ENCODE measurements at places on chromosomes 4 and X. TPM values are rescaled to one million over a fixed set of nuclear protein-coding genes. Genes with fewer than 3 reads are reported as not detected.

- peaks cover 4% of the 10 kb centered on the region for H3K36me3 ChIP-seq
- H3K27ac ChIP-seq: no peak overlapping the region
- peaks cover 53% of the 10 kb centered on the region for H3K27me3 ChIP-seq
- H3K4me1 ChIP-seq: peaks cover 13% of the 10 kb centered on the region
Observed at GRCh38 chr4:127631420-127631819, 1.3 kb upstream of the INTU start.

DNA sequence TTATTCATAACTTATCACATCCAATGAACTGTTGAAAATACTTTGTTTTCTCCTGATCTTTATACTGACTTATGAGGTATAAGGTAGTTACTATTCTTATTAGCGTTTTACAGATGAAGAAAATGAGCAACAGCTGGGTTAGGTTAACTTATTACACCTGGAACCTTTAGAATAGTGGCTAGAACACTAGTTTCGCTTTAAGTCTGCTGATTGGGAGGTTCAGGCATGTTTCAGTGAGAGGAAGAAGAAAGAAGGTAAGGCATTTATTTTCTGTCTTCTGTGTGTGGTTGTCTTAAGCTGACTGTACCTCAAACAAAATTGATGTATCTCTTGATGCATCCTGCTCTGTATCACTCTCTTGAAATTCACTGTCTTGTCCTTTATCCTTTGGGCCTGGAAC, 302.5 kb downstream of the GRID2 start:
- no peak overlapping the region for H3K4me3 ChIP-seq
- no peaks in the 10 kb centered on the region for H3K27me3 ChIP-seq
- H3K4me1 ChIP-seq: no peaks in the 10 kb centered on the region
- no peak for DNase-seq

DNA sequence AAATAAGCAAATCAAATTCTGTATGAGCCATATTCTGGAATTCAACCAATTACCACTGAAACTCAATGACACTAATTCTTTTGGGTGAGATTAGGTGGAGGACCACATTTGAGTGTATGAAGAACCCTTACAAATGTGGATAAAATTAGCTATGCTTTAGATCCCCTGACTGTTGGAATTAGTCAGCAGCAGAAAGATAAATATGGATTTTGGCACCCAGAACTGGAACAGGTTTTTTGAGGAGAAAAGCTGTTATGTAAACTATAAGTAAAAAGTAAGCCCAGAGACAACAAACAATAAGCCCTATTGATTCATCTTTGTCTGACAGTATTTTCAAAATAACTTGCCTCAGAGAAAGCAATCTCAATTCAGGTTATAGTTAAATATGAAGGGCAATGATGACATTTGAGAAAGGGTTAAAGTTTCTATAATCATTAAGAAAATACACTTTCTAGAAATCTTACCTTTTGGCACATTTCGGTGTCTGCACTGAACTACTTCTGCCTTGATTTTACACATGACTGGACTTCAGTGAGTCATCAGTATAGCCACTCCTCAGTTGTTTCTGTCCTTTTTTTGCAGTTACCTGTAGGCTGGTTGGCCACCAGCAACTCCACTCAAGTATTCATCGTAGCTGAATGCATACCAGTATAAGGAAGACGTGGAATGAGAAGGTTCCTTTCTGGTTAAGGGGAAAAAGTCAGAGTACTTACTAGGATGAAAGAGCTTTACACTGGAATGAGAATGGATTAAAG, 80.0 kb downstream of the KCTD8 start:
- H3K4me1 ChIP-seq: no peaks in the 10 kb centered on the region
- no peak for DNase-seq
- no peak overlapping the region for H3K27ac ChIP-seq
- no peaks in the 10 kb centered on the region for H3K27me3 ChIP-seq
- H3K4me3 ChIP-seq: no peak overlapping the region

- H3K27ac ChIP-seq: no peak overlapping the region
- no peaks in the 10 kb centered on the region for H3K36me3 ChIP-seq
- H3K4me3 ChIP-seq: no peak overlapping the region
- H3K27me3 ChIP-seq: peaks cover 6% of the 10 kb centered on the region
- H3K4me1 ChIP-seq: no peaks in the 10 kb centered on the region
Observed at GRCh38 chr4:185718578-185719499, 93.2 kb downstream of the SORBS2 start.

Gene S100P
- total RNA-seq: 18.0 TPM

- no peak overlapping the region for H3K4me3 ChIP-seq
- DNase-seq: no peak
- no peak overlapping the region for H3K27ac ChIP-seq
- H3K4me1 ChIP-seq: no peaks in the 10 kb centered on the region
Observed at GRCh38 chr4:103305355-103305754, 107.2 kb upstream of the CENPE start.

Gene GNRHR
- total RNA-seq: not detected

Gene ENPP6
- 0.81 TPM for total RNA-seq

Gene HTRA3
- total RNA-seq: not detected

GRCh38 chr4:38030023-38030422, 69.8 kb downstream of the PTTG2 start:
- H3K4me3 ChIP-seq: no peak overlapping the region
- no peak overlapping the region for H3K27ac ChIP-seq
- peaks cover 8% of the 10 kb centered on the region for H3K36me3 ChIP-seq
- H3K27me3 ChIP-seq: no peaks in the 10 kb centered on the region
- no peaks in the 10 kb centered on the region for H3K4me1 ChIP-seq
- no peak for DNase-seq

Gene TREX2
- 2.8 TPM for total RNA-seq

- H3K4me1 ChIP-seq: peaks cover 39% of the 10 kb centered on the region
- H3K4me3 ChIP-seq: peak overlapping the region; percentile 69
- DNase-seq: peak; percentile 32
- H3K36me3 ChIP-seq: peaks cover 22% of the 10 kb centered on the region
- H3K27ac ChIP-seq: peak overlapping the region; percentile 97
Observed at GRCh38 chr4:53132132-53132891, 233.5 kb downstream of the SCFD2 start.

Gene ARR3
- total RNA-seq: not detected

GRCh38 chr4:87497578-87497977, 31.6 kb downstream of the SPARCL1 start:
- no peak overlapping the region for H3K4me3 ChIP-seq
- no peak overlapping the region for H3K27ac ChIP-seq
- H3K27me3 ChIP-seq: no peaks in the 10 kb centered on the region
- peaks cover 22% of the 10 kb centered on the region for H3K4me1 ChIP-seq

Gene ELF4
- total RNA-seq: 37.9 TPM

DNA sequence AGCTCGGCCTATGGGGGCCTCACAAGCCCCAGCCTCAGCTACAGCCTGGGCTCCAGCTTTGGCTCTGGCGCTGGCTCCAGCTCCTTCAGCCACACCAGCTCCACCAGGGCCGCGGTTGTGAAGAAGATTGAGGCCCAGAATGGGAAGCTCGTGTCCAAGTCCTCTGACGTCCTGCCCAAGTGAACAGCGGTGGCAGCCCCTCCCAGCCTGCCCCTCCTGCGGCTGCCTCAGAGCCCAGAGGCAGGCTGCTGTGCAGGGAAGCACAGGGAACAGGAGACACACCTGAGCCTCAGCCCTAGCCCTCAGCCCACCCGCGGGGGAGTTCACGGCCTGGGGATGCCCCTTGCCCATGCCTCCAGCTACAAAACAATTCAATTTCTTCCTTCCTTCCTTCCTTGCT, 75.7 kb upstream of the ZXDA start:
- H3K4me3 ChIP-seq: no peak overlapping the region
- no peak overlapping the region for H3K27ac ChIP-seq
- H3K4me1 ChIP-seq: no peaks in the 10 kb centered on the region
- H3K36me3 ChIP-seq: peaks cover 1% of the 10 kb centered on the region
- no peak for DNase-seq

Gene FABP2
- not detected for total RNA-seq

GRCh38 chr4:27027428-27027827, 166.8 kb downstream of the STIM2 start:
- no peak for DNase-seq
- H3K27me3 ChIP-seq: no peaks in the 10 kb centered on the region
- H3K36me3 ChIP-seq: no peaks in the 10 kb centered on the region
- no peak overlapping the region for H3K4me3 ChIP-seq
- peaks cover 8% of the 10 kb centered on the region for H3K4me1 ChIP-seq

Gene SPOCK3
- not detected for total RNA-seq

- no peaks in the 10 kb centered on the region for H3K4me1 ChIP-seq
- no peaks in the 10 kb centered on the region for H3K36me3 ChIP-seq
- no peak for DNase-seq
Observed at GRCh38 chr4:76570141-76570973, 135.3 kb downstream of the SHROOM3 start.

Gene MSX1
- total RNA-seq: not detected

Gene ABLIM2
- 0.60 TPM for total RNA-seq

DNA sequence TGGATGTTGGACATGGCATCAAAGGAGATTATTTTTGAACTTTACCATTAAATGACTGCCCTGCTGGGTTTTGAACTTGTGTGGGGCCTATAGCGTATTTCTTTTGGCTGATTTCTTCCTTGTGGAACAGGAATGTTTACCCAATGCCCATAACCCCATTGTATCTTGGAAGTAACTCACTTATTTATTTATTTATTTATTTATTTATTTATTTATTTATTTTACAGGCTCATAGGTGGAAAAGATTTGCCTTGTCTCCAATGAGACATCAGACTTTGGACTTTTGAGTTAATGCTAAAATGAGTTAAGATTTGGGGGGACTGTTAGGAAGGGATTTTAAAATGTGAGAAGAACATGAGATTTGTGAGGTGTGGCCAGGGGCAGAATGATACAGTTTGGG, 273.1 kb downstream of the SLITRK2 start:
- H3K27me3 ChIP-seq: peaks cover 13% of the 10 kb centered on the region
- H3K27ac ChIP-seq: no peak overlapping the region
- DNase-seq: no peak

GRCh38 chrX:734362-734761, 103.8 kb downstream of the SHOX start:
- no peaks in the 10 kb centered on the region for H3K4me1 ChIP-seq
- DNase-seq: no peak
- no peak overlapping the region for H3K4me3 ChIP-seq
- no peak overlapping the region for H3K27ac ChIP-seq
- H3K27me3 ChIP-seq: no peaks in the 10 kb centered on the region
- H3K36me3 ChIP-seq: no peaks in the 10 kb centered on the region

- peaks cover 13% of the 10 kb centered on the region for H3K4me1 ChIP-seq
- no peak overlapping the region for H3K27ac ChIP-seq
- no peak for DNase-seq
- no peaks in the 10 kb centered on the region for H3K27me3 ChIP-seq
- H3K4me3 ChIP-seq: no peak overlapping the region
Observed at GRCh38 chrX:18949291-18949943, 34.5 kb downstream of the PHKA2 start.

GRCh38 chrX:151153086-151153485, 23.3 kb upstream of the GPR50 start:
- H3K27ac ChIP-seq: no peak overlapping the region
- H3K36me3 ChIP-seq: no peaks in the 10 kb centered on the region
- DNase-seq: no peak
- H3K4me3 ChIP-seq: no peak overlapping the region
- no peaks in the 10 kb centered on the region for H3K4me1 ChIP-seq

- DNase-seq: no peak
- no peak overlapping the region for H3K4me3 ChIP-seq
- H3K4me1 ChIP-seq: peaks cover 9% of the 10 kb centered on the region
- H3K36me3 ChIP-seq: peaks cover 6% of the 10 kb centered on the region
Observed at GRCh38 chr4:52997132-52997416, 135.0 kb downstream of the RASL11B start.

Gene ADH1B
- total RNA-seq: not detected

Gene GAGE12J
- total RNA-seq: not detected

DNA sequence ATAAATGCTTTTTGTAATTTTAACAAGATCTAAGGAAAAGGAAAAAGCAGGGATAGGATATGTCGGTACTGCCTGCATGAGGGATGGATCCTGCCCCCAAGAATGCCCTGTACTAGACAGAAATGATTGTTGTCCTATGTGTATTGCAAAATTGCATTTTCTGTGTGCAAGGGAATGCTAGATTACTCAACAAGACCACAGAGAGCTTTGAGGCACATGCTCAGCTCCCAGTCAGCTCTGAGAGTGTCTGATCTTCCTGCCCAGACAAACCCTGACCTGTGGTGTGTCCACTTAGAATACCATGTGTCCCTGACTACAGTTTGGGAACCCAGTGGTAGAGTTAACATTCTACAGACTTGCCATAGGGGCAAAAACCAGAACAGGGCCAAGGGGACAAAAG, 129.2 kb upstream of the PAK3 start:
- H3K4me1 ChIP-seq: no peaks in the 10 kb centered on the region
- no peak for DNase-seq
- no peak overlapping the region for H3K4me3 ChIP-seq

- H3K4me1 ChIP-seq: no peaks in the 10 kb centered on the region
- H3K36me3 ChIP-seq: no peaks in the 10 kb centered on the region
- no peak for DNase-seq
Observed at GRCh38 chr4:3464911-3465697, 2.0 kb downstream of the DOK7 start.

Gene ODAM
- total RNA-seq: not detected

Gene TCEAL1
- 8.7 TPM for total RNA-seq

Gene STATH
- not detected for total RNA-seq

DNA sequence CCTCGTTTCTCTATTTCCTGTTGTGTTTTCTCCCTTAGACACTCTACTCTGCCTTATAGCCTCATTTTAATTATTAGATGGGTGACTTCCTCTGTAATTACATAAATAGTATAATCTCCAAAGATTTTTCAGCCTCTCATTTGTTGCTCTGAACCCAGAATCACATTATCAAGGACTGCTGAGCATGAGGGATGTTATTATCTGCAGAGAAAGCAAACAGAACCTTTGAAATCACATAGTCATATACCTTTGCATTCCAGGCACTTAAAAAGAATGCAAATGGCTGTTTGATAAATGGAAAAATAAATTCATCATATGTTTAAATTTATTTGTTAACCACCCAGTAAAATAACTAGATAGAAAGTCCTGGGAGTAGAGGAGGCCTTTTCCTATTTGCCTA, 305.1 kb upstream of the PPP1R2C start:
- H3K27me3 ChIP-seq: no peaks in the 10 kb centered on the region
- H3K4me1 ChIP-seq: no peaks in the 10 kb centered on the region
- no peak for DNase-seq
- H3K4me3 ChIP-seq: no peak overlapping the region
- H3K27ac ChIP-seq: no peak overlapping the region
- H3K36me3 ChIP-seq: peaks cover 1% of the 10 kb centered on the region
